ENCODE measurements at places on chromosomes 16 and 17.

- no peak for DNase-seq
These were observed 55.6 kb downstream of the IKZF3 start for GRCh38 chr17:39808409-39808997.

DNA sequence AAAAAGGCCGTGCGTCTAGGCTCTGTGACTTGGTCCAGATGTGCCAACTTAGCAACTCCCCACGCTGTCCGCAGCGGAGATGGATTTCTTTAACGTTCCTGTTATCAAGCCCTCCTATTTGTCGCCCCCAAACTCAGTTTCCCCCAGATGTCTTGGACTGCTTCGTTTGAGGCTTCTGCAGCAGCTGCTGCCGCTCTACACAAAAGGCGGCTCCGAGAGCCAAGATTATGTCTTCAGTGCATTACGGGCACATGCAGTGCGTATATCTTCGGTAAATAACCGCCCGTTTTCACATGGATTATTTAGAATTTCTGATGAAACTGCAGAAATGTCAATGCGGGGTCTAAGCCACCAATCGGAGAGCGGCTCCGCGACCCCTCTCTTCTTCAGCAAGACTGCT is 240.6 kb upstream of the ZFHX3 start:
- no peak for DNase-seq

DNA sequence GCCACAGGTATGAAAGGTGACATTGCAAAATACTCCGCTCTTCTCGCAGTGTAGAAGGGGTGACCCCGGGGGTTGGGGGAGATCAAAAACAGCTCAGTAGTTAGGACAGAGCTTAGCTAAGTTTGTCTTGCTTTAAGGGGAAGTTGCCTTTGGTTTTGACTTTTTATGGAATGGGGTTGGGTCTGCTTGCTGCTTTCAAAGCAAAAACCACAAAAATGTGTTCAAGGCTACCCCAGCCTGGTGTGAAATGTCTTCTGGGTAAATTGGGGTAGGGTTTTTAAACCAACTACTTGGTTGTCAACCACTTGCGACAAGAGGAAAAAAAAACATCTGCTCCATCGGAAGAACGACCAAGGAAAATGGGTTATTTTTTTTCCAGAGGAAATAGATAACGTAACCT is 6.2 kb downstream of the FUS start:
- no peak for DNase-seq

GRCh38 chr17:77769215-77769614 is 189.3 kb upstream of the TNRC6C start:
- DNase-seq: no peak

DNA sequence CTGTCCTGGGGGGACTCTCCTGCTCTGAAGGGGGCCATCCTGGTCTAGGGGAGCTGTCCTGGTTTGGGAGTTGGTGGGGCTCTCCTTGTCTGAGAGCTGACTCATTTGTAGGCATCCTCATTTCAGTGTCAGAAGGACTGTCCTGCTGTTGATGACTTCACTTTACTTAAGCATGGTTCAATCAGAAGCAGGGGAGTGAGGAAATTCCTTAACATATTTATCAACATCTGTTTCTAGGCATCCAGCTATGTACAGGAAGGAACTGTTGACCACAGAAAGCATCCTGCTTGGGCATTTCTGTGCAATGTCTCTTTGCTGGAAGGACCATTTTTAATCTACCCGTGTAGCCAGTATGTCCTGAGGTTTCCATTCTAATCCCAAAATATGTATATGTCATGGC is 502.7 kb upstream of the HSBP1 start:
- DNase-seq: no peak
